NCI-H2081 (cell line): ENCODE measurements at places on chromosomes 11 and 22.

DNA sequence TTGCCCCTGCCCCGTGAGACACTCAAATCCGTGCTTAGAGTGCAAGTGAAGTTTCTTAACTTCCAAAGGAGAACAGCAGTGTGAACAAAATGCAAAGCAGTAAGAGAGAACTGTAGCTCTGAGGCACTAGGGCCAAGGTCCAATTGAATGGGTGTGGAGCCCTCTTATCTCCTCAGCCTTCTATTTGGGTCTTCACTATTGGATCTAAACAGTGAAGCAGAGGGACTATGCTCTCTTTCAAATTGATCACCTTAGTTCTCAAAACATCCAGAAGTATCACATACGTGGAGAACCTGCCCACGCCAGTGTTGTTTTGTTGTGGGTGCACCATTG lies 49.6 kb downstream of the C22orf31 start:
- no peak for DNase-seq

- peak; percentile 24 for DNase-seq
Observed at GRCh38 chr11:133515107-133515506, 17.2 kb downstream of the OPCML start.

GRCh38 chr22:41576877-41577276 lies 12.8 kb downstream of the PMM1 start:
- DNase-seq, result peak; percentile 6

DNA sequence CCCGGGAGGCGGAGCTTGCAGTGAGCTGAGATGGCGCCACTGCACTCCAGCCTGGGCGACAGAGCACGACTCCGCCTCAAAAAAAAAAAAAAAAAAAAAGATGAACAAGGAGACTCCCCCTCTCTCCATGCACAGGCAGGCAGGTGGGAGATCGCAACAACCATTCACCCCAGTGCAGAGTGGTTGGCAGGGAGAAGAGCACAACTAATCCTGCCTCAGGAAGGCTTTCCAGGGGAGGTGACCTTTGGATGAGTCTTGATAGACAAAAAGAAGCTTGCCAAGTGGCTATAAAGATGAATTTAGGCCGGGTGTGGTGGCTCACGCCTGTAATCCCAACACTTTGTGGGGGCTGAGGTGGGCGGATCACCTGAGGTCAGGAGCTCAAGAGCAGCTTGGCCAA lies 30.0 kb downstream of the FLRT1 start:
- DNase-seq, result no peak

- no peak for DNase-seq
Observed at GRCh38 chr11:118892964-118893363, 9.3 kb downstream of the CXCR5 start.

DNA sequence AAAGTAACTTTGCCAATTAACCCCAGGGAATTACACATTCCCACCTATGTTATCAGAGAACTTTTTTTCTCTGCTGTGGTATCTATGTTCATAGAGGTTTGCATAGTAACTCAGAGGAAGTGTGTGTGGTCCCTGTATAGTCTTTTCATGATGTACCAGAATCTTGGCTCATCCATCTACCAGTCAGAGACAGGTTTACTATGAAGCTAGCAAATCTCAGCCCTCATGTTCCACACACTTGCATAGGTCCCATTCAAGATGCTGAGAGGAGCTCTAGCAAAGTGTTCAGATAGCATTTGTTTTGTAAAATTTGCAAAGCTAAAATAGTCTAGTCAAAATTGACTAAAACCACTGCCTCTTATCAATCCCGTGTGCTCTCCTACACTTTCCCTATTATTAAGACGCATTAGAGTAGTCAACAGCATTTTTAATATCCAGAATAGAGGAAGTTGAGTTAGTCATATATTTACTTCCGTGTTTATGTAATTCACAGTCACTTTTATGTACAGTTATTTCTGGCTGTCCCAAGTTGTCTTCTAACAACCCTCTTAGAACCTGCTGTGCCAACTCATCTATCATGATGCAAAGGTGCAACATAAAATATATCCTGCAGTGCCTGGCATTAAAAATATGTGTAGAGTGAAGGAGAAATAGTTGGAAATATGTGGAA lies 184.2 kb downstream of the FAM76B start:
- DNase-seq, result no peak

DNA sequence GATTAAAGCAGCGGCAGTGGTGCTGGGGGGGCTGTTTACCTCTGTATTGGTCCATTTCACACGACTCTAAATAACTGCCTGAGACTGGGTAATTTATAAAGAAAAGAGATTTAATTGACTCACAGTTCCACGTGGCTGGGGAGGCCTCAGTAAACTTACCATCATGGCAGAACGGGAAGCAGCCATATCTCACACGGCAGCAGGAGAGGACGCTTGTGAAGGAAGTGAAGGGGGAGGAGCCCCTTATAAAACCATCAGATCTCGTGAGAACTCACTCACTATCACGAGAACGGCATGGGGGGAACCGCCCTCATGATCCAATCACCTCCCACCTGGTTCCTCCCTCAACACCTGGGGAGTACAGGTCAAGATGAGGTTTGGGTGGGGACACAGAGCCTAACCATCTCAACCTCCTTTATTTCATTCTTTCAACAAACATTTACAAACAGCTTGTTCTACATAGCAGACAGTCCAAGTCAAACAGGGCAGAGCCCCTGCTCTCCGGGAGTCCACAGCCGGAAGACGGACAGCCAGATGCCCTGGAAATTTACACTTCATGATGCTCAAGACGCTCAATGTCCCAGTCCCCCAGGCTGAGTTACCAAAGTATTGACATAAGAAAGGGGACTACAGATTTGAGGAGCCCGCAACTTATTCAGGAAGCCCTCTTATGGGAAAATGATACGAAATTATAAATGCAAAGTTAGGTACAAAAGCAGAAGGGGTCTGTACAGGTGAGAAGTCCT lies 26.3 kb upstream of the HMGXB4 start:
- DNase-seq, result peak; percentile 41

DNA sequence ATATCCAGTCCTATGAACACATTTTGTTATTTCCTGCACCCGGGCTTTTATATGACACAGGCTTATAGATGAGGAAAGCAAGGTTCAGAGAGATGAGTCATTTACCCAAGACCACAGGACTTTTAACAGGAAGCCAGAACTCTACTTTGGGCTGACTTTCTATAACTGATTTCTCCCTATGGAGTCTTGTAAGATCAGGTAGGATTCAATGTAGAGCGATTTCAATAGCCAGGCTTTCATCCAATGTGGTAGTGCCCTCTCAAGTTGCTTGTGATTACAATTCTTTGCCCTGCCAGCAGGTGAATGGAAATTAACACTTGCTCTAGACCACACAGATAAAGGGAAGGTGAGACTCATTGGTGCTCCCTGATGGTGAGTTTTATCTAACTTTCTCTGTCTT lies 378.3 kb downstream of the INSC start:
- DNase-seq, result no peak

- DNase-seq, result no peak
Observed at GRCh38 chr11:16169956-16170847, 186.1 kb downstream of the SOX6 start.

DNA sequence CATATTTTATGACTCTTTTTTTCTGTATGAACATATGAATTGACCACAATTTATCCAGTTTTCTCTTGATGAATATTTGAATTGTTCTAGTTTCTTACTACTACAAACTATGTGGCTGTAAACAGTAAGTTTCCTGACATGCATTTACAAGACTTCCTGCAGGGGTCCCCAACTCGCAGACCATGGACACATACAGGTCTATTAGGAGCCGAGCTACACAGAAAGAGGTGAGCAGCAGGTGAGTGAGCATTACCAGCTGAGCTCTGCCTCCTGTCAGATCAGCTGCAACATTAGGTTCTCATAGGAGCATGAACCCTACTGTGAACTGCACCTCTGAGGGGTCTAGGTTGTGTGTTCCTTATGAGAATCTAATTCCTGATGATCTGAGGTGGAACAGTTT lies 379.4 kb downstream of the DYNC2H1 start:
- DNase-seq, result no peak

DNA sequence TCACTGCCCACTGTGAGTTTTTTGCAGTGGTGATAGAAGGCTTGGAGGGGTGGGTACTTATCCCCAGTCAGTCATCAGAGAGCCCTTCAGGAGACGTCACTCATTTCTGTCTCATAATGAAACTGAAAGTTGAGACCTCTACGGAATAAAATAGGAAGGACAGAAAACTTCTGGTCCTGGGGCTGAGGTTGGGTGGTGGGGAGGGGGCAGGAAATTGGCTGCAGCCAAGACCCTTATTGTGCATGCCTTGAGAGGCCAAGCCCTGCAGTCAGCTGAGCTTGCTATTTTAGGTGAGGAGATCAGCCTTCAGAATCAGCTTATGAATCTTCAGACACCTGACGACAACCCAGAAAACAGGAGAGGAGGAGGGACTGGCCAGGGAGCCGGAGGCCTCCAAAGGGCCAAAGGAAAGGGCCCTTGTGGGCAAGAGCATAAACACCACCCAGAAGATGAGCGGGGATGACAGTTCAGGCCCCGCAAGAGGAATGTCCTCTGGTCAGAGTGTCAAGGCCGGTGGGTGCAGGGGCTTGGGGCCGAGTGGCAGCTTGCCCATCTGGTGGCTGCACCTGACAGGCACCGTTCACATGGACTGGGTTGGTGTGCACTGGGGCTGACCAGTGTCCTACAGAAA lies 17.9 kb upstream of the ADA2 start:
- no peak for DNase-seq

DNA sequence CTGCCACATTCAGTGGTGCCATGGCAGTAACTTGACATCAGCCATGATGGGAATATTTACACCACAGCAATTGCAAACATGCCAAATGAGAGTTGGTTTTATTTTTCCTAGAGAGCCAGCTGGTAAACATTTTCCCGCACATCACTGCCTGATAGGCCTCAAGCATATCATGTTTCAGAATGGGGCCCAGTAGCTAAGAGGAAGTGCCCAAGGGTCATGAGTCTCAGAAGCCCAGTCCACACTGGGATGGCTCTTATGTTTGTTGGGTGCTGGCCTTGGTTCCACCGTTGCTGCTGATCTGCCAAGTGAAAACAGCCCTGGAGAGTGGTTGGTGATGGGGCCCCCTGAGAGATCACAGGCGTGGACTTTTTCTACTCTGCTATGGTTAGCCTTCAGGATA lies 64.3 kb upstream of the NAV2 start:
- no peak for DNase-seq

GRCh38 chr11:62256281-62256680 lies 13.7 kb upstream of the SCGB2A2 start:
- no peak for DNase-seq

DNA sequence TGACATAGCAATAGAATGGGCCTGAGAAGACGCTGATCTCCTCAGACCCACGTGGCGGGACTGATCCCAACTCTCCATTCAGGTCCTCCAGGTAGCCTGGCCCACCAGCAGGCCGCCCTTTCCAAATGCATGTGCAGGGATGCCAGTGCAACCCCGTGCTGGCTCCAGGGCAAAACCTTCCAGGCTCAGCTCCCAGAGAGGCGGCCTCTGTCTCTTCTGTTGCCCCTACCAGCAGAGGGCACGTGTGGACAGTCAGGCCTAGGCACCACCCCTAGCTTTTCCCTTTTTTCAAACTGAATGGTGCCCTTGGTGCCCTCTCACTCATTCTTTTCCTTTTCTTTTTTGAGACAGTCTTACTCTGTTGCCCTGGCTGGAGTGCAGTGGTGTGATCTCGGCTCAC lies 121.7 kb downstream of the OSBP2 start:
- no peak for DNase-seq

- no peak for DNase-seq
Observed at GRCh38 chr22:17871726-17872458, 97.6 kb upstream of the BID start.

GRCh38 chr22:49849161-49850020 lies 4.3 kb upstream of the ZBED4 start:
- DNase-seq, result no peak

DNA sequence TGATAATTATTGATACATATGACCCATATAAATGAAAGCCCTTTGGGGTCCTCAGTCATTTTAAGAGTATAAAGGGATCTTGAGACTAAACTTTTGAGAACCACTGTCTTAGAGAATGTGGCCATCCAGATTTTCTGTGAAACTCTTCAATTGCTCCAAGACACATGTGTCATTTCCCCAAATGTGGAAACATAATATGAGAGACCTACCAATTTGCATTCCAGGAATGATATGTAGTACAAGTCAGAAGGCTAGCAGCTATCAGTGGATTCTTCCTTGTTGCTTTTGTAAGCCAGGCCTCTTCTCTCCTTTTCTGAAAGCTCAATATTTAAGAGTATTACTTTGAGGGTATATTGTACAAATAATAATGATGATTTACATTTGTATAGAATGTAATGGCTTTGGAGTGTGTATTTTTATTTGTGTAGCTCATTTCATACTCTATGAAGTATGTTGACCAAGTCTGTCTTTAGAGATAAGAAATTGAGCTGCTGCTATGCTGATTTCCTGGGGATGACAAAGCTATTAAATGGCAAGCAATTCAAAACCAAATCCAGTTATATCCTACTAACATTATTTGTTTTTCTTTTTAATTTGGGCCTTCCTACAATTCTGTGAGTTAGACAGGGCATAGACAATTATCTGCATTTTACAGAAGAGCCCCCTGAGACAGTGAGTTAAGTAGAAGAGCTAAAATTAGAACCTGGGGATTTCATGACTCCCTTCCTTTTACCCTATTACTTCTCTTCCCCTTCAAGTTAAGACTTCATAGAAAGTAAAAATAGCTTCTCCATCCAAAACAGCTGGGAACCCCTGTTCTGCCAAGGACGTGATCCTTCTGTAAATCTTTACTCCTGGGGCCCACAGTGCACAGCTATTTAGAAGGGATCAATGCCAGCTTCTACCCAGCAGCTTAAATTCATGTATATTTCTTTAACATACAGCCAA lies 131.9 kb downstream of the WNT11 start:
- peak; percentile 7 for DNase-seq

DNA sequence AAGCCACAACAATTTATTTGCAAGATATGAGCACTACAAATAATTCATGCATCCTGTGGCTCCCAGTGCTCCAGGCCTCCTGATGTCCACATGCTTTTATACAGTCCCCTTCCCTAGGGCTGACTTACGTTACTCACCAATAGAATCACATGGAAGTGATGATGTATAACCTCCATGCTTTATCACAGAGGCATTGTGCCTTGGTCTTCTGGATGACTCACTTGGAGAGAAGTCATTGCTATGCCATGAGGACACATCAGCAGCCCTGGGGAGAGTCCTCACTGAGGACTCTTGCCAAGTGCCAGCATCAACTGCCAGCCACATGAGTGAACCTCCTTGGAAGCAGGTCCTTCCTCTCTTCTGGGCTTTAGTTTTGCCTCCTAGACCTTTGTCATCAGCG lies 22.0 kb upstream of the IGSF9B start:
- no peak for DNase-seq

DNA sequence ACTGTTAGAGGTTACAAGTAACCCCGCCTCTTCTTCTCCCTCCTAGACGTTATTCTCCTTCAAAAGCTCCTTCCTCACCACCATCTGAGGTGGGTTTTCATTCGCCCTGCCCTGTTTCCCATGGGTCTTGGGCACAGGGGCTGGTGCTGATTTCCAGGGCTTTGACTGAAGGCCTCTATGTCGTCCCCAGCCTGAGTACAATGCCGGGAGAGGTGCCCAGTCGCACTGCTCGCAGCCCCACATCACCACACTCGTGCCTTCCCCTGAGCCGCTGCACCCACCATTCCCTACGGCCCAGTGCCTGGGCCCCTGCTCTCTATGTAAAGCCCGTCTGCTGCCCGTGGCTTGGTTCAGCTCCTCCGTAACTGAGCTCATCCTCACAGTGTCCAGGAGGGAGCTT lies 169.8 kb downstream of the DSCAML1 start:
- no peak for DNase-seq

GRCh38 chr11:132455044-132455443 lies 1077.3 kb downstream of the OPCML start:
- DNase-seq, result no peak
